ENCODE measurements at places on chromosomes 5 and 9.
A peak's percentile ranks its signal among the peaks of the same experiment; 100 is the strongest.

DNA sequence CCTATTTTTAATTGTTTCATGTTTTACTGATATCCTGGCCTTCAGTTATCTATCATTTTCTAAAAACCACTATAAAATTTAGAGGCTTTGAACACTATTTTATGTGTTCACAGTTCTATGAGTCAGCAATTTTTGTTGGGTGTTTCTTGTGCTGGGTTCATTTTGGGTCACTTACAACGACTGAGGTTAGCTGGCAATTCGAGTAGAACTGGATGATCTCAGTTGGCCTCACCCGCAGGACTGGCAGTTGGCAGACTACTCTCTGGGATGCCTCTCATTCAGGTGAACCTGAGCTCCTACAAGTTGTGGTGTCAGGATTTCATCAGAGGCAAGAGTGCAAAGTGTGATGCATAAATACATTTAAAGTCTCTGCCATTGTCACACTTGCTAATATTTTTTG, 151.0 kb upstream of the PAPPA start:
- no peak for DNase-seq

DNA sequence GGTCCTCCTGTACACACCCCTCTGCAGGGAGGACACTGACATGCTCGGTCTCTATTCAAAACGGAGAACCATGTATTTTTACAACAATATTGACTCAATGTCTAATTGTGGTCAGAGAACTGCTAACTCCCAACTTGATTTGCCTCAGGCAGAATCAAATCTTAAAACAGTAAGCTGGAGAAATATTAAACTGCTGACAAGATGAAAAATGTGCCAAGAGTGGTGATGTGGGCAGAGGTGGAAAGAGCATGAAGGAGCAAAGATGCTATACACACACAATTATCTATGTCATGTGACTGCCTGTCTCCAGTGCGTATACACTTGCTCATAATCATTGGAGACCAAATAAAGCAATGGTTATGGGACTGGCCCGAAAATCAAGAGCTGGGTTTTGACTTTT, 556.1 kb upstream of the ZNF608 start:
- DNase-seq, result no peak

DNA sequence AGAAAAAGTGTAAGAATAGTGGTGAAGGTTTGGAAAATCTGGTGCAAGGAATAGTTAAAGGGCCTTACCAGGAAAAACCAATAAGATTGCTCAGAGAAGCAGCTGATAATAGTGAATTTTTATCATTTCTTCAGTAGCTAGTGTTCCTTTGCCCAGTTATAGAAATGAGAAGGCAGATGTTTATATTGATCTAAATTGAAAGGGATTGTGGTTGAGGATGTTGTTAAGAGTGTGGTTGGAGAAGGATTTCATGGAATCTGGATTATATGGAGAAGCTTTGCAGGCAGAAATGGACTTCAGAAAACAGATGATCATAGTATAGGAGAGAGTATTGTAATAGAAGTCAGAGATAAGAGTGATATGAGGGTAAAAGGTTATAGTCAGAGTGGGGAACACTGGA, 102.6 kb downstream of the XRCC4 start:
- no peak for DNase-seq

- no peak for DNase-seq
Measured at GRCh38 chr9:114072184-114073140, 5.6 kb downstream of the AMBP start.

DNA sequence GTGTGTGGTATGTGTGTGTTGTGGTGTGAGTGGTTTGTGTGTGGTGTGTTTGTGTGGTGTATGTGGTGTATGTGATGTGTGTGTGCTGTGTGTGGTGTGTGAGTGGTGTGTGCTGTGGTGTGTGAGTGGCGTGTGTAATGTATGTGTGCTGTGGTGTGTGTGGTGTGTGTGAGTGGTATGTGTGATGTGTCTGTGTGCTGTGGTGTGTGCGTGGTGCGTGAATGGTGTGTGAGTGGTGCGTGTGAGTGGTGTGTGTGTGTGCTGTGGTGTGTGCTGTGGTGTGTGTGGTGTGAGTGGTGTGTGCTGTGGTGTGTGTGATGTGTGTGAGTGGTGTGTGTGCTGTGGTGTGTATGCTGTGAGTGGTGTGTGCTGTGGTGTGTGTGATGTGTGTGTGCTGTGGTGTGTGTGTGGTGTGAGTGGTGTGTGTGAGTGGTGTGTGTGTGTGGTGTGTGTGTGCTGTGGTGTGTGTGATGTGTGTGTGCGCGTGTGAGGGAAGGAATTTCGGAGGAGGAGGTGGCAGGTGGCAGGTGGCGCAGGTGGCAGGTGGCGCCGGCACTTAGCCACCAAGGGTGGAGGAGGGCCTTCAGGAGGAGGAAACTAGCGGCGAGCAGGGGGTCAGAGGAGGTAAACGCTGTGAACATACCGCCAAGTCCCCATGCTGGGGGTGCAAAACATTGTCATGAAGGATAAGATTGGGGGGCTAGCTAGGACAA, 191.8 kb downstream of the MELK start:
- DNase-seq, result no peak

DNA sequence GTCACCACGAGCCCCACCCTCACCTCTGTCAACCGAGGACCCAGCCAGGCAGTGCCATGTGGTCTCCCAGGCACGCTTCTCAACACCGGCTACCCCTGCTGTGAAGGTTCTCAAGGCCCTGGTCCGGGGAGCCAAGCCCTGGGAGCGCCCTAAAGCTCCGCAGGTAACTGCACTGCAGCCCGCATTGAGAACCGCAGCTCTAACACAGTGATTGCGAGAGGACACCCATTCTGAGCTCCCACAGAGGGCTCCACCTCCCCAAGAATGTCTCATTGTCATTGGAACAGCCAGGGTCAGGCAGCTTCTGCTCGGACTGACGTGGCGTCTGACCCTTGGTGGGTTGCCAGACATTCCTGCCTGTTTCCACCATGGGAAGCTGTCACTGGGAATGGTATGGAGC, 88.3 kb downstream of the ANKRD33B start:
- DNase-seq, result peak; percentile 32

DNA sequence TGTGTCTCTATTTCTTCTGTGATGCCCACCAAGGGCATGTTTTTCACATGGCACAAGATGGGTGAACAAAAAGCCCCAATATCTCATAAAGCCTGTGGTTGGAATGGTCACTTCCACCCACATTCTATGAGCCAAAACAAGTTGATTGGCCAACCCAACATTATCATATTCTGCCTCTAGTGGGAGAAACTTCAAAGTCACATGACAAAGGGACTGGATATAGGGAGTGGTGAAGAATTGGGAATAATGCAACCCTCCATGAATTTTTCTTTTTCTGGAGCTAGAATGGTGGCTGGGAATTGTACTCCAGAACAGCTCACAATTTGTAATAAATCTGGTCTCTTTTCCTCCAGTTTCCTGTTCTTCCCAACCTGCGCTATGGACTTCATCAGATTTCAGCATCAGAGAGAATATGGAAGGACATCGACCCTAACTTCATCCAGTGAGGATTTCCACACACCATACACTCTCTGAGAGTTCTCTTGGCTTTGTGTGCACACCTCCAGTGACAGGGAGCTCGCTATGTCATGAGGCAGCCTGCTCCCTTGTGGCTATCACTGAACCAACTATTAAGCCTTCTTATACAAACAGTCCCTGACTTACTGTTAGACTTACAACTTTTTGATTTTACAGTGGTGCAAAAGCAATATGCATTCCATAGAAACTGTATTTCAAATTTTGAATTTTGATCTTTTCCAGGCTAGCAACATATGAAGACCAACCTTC, 12.0 kb upstream of the B4GALT1 start:
- DNase-seq, result no peak

DNA sequence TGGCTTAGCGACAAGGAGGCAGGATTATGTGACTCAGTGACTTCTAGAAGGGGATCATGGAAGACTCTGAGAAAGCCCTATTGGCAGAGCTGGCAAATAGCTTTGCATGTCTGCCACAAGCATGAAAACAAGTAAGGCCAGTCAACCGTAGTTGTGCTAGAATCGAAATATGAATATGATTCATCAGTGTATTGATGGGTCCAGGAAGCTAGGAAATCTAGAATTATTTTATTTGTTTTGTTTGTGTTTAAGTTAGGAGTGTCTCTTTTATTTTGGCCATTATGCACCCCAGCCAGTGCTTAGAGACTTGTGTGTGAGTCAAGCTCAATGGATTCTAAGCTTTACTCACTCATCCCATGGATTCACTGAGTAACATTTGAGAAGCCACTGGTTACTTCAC, 3.8 kb upstream of the ITGA2 start:
- DNase-seq, result no peak

- peak; percentile 48 for DNase-seq
Measured at GRCh38 chr5:75337366-75338021, 474 bp downstream of the HMGCR start.

- no peak for DNase-seq
Measured at GRCh38 chr5:53856506-53856905, 296.1 kb downstream of the NDUFS4 start.

DNA sequence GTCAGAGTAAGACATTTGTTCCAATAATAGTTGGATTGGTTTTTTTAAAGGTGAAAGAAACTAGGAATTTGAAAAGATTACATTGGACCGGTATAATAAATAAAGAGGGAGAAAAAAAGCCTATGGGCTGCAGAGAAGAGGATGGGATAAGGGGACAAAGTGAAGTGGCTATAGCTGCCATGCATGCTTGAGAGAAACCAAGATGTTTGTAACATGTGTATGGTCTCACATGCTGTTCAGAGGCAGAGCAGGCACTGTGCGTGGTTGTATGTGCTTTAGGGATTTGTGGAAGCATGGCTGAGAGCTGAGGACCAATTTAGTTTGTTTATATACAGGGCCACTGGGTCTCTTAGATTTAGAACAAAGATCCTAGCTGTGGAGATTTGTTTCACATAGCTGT, 32.7 kb downstream of the LNPEP start:
- DNase-seq, result no peak

GRCh38 chr5:124734574-124735168, 11.8 kb downstream of the ZNF608 start:
- no peak for DNase-seq

- no peak for DNase-seq
Measured at GRCh38 chr9:89380437-89381307, 62.4 kb downstream of the SECISBP2 start.

GRCh38 chr9:3863111-3863528, 337.3 kb upstream of the RFX3 start:
- DNase-seq, result no peak

GRCh38 chr5:141488591-141489561, at the start of gene PCDHGC5:
Gene PCDHGC5 (plus strand): TSS chr5:141489081. CDS start chr5:141489241, 160 bp downstream.
- DNase-seq, result no peak

GRCh38 chr9:134099123-134099761, 31.4 kb upstream of the BRD3 start:
- peak; percentile 74 for DNase-seq

DNA sequence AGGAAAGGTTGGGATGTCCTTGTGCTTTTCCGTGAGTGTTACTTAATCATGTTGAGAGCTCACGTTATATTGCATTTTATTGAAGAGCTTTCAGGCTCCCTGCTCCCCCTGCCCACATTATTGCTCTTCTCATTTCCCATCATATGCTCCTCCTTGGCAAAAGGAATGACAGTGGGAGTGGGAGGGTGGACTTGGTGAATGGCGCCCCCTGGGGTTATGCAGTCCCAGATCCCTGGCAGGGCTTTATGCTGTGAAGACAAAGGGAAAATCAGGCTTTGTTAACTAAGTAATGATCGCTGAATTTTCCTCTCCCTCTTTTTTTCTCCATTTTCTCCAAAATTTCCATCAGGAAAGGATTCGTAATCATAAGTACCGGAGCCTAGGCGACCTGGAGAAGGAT, 166.6 kb downstream of the SMARCA2 start:
- DNase-seq, result peak; percentile 25

DNA sequence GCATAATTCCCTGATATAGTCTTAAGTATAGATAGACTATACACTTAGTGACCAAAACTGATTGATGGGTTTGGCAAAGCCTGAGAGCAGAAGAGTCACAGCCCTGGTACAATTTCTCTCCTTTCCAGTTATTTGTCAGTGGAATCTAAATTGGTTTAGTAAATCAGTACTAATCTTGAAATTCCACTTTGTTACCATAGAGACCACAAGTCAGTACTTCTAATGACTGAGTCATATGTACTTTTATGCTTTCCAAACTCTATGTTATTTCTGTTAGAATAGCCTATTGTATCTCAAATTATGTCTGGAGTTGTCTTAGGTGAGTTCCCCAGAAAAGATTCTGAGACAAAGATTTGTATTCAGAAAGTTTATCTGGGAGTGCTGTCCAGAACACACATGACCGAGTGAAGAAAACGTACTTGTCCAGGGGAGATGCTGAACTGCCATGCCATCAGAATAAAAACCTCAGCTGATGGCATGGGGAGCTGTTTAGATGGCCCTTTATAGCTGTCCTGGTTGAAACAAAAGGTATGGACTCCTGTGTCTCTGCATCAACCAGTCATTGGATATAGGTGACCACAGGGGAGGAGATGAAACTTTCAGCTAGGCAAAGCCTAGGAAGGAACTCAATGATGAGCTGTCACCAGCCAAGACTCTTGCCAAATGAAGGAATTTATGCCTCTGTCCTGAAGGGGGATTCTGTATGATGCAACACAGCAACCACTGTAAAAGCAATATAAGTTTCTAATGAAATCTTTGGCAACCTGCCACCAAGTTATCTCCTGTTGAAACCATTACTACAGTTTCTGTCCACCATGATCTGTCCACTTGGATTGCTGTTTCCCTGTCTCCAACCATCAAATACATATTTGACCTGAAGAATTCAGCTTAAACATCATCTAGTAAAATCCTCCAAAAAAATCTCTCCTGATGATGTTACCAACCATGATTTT, 18.0 kb upstream of the SMC2 start:
- DNase-seq, result no peak

GRCh38 chr5:31173614-31174013, 19.9 kb upstream of the CDH6 start:
- DNase-seq, result no peak

GRCh38 chr5:66972004-66972403, 224.6 kb downstream of the CD180 start:
- no peak for DNase-seq

DNA sequence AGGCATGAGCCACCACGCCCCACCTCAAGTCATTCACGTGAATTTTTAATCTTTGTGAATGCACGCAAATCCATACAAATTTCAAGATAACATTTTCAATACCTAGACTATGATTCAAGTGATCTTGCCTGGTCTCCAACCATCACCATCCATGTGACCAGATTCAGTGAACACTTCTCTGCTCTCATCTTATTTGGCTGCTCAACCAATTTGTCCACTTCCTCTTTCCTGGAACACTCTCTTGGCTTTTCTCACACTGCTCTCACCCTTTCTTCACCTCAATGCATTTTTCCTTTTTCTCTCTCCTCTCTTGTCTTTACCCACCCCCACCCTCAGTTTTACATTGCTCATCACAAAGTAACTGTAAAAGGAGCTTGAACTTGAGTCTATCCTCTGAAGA, 354.7 kb upstream of the KIF2A start:
- DNase-seq, result no peak

DNA sequence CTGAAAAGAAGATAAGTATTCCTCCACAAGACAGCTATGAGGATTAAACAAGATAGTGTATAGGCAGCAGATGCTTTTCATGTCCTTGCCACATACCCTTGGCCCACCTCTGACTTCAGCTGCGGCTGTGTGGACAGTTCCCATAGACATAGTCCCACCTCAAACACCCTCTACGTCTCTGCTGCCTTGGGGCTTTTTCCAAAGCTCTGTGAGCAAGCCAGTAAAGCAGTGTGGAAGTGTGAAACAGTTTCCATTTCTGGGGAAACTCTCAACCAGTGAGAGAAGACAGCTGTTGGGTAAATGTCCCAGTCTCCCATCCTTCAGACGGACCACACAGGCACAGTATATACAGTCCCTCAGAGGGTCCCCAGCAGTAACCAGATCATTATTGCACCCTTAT, 125.5 kb downstream of the CDK5RAP2 start:
- no peak for DNase-seq
